Midbrain (tissue), 1 donor: ENCODE measurements at places on chromosomes 1 and 21.

- no peak for DNase-seq
Observed at GRCh38 chr1:22142315-22143064, 407 bp downstream of the WNT4 start.

GRCh38 chr1:18564676-18565075 lies 66.0 kb upstream of the PAX7 start:
- no peak for DNase-seq

GRCh38 chr1:152960452-152961044 lies 9.9 kb upstream of the SPRR4 start:
- no peak for DNase-seq

GRCh38 chr1:53636621-53637171 lies 102.3 kb downstream of the GLIS1 start:
- DNase-seq = no peak

DNA sequence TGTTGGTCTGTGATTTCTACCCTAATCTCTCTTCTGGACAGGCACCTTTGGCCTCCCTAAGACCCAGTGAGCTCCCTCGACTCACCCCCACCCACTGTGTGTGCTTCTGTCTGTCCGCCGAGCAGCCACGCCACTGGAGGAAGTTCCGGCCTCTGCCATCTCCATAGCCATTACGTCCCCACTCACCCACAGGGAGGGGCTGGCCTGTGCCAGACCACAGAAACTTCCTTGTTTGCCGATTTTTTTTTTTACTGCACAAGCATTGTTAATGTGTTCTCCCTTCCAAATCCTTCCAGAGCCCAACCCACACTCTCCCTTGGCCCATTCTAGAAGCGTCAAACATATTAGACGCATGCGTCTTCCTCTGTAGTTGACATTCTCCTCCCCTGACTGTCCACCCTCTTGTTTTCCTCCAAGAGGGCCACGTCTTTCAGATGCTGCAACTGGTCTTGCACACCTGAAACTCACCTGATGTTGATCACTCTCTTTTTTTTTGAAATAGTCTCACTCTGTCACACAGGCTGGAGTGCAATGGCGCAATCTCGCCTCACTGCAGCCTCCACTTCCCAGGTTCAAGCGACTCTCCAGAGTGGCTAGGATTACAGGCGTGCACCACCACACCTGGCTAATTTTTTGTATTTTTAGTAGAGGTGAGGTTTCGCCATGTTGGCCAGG lies 72.3 kb downstream of the EVA1C start:
- DNase-seq = peak; percentile 67

- DNase-seq = no peak
Observed at GRCh38 chr1:238318294-238319110, 427.8 kb upstream of the ZP4 start.

GRCh38 chr1:6784560-6785317 lies 515 bp upstream of the CAMTA1 start:
- peak; percentile 100 for DNase-seq

DNA sequence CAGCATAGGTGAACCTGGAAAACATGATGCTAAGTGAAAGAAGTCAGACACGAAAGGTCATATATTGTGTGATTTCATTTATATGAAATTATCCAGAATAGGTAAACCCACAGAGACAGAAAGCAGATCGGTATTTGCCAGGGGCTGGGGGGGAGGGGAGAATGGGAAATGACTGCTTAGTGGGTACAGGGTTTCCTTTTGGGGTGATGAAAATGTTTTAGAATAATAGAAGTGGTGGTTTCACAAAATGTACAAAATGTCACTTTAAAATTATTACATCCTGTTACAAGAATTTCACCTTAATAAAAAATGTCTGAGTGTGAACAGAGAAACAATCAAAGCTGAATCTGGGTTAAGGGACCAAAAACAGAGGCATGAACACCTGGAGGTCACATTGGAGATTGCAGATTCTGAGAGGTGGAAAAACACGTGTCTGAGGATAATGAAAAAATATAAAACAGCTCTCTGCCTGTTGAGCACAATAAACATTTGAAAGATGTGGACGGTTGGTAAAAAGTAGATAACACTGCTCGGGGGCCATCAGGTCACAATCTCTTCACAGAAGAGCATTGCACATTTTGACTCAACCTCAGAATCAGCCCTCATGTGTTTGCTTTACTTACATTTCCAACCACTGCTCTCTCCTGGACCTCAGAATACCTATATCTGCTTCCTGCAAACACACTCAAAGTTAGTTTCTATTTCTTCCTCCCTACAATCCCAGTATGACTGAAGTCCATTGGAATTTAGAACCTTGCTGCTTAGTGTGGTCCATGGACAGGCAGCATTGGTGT lies 3.2 kb downstream of the SLAMF6 start:
- no peak for DNase-seq
